ENCODE measurements at places on chromosomes 7 and 10.

- no peak for DNase-seq
Measured at GRCh38 chr10:73788864-73789658, 3.7 kb downstream of the ZSWIM8 start.

GRCh38 chr10:77939561-77940001 is 13.0 kb upstream of the DLG5 start:
- no peak for DNase-seq

GRCh38 chr10:127945341-127945758 is 38.4 kb downstream of the PTPRE start:
- DNase-seq = no peak

DNA sequence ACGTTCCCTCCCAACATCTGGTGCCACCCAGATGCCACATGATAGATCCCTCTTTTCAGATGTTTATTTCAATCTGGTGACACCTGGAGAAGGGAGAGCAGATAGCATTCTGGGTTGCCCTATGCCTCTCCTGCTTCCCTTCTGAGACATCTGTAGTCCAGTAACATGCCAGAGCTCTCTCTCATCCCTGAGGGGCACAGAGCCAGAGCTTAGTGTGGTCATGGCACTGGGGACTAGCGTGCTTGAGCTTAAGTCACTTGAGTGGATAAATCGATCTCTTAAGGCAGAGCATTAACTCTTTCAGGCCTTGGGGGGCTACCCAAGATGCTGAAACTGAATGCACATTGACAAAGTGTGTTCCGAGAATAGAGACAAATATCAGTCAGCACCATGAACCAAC is 47.9 kb downstream of the WNT2 start:
- DNase-seq = no peak

GRCh38 chr10:77890097-77890496 is 36.5 kb downstream of the DLG5 start:
- no peak for DNase-seq

DNA sequence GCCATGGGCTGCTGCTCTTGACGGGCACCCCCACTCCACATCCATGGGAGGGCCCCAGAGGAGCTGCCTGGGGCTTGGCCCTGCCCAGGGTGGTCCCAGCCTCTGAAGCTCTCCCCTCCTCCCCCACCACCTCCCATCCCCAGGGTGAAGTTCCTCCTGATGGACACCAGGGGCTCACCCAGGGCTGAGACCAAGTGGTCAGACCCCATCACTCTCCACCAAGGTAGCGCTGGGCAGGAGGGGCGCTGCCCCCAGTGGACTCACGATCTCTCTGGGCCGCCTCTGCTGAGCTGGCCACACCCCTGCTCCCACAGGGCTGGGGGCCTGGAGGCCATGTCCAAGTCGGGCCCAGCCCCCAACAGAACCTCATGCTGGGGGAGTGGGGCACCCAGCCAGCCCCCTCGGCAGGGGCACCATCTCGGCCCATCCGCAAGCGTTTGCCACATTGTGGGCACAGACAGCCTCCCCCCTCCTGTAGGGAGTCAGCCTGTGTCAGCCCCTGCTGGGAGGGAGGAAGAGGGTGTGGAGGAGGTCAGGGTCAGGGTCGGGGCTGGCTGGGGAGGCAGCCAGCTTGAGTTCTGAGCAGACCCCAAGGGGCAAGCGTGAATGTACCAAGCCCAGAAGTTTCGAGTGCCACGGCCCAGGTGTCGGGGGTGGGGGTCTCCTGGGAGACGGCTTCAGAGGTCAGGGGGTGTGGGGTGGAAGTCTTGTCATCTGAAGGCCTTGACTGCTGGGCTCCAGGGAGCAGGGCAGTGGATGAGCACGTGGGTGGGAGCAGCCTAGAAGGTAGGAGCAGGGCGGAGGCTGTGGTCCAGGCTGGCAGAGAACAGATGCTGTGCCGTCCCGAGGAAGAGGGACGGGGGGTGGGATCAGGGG is 2.8 kb downstream of the UPK3B start:
- DNase-seq = no peak

GRCh38 chr7:149422162-149422913 is 38.5 kb downstream of the ZNF777 start:
- peak; percentile 60 for DNase-seq

DNA sequence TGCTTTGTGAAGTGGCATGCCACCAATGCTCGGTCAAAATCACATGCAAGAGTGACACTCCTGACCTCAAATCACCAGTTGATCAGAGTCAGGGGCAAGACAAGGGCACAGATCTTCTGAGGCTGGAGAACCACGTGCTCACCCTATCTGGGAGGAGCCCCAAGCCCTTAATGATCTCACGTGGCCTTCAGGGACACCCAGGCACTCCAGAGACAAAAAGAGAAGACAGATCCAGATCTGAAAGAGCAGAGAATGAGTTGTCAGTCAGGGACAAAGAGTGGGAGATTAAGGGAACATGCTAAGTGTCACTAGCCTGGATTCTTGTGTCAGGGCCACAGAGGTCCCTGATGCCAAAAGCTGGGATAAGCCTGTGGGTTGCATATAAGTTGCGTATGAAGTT is 134.3 kb downstream of the PLXNA4 start:
- DNase-seq = no peak

DNA sequence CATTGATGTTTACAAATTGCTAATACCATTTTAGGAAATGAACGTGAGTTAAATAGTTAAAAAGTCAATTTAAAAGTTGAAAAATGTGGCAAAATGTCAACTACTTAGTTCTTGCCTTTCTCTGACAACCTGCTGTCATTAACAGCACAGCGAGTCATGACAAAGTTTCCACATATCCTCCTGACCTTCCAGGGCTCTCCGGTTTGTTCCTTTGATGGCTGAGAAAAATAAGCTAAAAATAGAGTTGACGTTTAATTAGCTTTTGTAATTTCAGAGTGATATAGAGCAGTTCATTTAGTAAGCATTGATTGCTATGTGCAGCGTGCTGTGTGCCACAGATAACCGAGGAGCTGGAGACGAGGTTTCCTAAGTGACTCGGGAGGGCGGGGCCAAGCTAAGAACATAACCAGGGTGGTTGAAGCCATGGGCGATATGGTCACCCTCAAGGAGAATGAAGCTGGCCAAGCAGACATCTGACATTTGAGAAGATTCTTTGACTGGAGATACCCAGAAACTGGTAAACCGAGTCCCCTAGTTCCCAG is 47.9 kb downstream of the OGDH start:
- DNase-seq = no peak

- DNase-seq = no peak
Measured at GRCh38 chr10:45257600-45257999, 57.8 kb downstream of the OR13A1 start.

- no peak for DNase-seq
Measured at GRCh38 chr7:43199371-43200160, 87.1 kb downstream of the HECW1 start.

DNA sequence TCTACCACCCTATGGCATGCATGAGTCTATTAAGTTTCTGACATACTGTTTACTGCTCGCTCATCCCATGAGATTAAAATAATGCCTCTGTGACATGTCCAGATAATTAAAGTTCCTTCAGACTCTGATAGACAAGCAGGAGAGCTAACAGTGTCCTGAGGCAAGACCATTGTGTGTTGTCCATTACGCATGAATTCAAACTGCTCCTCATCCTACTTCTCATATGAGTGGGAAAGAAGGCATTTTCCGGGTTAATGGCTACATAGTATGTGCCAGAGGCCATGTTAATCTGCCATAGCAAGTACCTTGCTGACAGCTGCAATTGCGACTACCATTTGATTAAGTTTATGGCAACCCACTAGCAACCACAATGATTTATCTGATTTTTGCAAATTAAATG is 113.3 kb downstream of the GNAI1 start:
- no peak for DNase-seq

DNA sequence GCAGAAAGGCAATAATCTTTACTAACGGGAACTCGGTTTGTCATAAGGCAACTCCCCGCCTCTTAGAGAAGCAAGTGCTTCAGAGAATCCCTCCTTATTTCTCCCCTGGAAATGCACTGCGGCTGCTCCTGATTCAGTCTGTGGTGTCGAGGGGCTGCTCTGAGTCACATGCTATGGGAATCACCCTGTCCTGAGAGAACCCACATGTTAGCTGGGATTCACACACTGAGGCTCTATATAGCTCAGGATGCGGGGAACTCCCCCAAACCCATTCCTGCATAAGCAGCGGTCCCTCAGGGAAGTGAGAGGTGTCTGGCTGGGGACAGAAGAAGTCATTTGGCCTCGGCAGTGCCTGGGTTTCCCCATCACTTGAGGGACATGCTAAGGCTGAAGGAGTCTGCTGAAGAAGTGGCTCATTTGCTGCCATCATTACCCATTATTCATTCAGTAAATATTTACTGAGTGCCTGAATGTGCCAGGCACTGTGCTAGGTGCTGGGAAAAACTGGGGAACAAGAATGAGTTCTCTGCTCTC is 87.5 kb downstream of the ATXN7L1 start:
- DNase-seq = no peak

DNA sequence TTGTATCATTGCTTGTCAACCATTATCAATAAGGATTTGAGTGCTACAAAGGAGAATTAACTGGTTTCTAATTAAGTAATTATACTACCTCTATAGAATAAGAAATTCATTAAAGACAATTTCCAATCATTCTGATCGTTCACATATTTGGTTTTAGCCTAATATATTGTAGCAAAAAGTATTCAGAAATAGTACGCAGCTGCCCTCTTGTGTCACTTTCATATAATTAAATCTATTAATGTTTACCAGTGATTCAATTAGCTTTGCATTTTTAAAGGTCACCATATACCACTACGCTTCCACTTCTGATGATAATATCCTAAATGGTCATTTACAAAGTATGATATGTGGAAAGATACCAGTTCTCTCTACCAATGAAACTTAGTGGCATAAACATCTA is 128.3 kb downstream of the NEBL start:
- DNase-seq = no peak

DNA sequence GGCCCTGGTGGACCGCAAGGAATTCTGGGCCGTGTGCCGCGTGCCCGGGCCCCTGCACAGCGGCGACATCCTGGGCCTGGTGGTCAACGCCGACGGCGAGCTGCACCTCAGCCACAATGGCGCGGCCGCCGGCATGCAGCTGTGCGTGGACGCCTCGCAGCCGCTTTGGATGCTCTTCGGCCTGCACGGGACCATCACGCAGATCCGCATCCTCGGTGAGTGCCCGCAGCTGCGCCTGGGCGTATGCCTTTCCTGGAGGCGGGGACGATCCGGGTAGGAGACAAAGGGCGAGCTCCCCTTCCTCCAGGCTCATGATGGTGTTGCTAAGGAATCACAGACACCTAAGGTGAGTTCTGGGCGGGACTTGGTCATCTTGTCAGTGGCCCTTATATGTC is 91.5 kb downstream of the NEURL1 start:
- no peak for DNase-seq

DNA sequence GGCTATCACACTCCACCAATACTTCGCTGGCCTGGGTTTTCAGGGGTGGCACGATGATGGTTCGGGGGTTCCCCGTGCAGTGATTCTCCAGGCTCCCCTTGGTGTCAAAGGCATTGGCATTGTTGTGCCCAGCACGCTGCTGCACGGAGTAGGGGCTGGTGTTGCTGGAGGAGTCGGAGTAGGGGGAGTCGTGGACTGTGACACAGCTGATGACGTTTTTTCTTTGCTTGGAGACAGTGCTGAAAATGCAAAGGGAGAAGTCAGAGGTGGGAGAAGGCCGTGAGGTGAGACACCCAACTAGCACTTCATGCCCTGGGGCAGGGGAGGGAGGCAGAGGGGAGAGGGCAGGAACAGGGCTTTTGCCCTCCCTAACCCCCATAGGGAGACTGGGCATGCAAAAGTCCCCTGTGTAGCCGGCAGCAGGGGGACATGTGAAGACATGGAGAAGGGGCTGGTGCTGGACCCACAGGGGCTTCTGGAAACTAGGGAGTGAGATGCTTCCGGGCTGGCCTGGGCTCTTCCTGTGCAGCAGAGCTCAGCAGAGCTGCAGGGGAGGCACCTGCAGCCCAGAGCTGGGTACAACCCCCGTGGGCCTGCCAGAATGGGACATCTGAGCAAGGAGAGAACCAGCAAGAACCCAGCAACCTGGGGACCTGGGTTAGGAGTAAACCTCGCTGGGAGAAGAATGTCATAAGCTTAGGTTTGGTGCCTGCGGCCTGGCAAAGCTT is 60.5 kb downstream of the CLEC2L start:
- DNase-seq = no peak

GRCh38 chr10:43197834-43198681 is 59.8 kb downstream of the CSGALNACT2 start:
- no peak for DNase-seq

- DNase-seq = no peak
Measured at GRCh38 chr10:132305654-132306342, 2.0 kb downstream of the STK32C start.

GRCh38 chr10:7102084-7102483 is 308.8 kb downstream of the SFMBT2 start:
- DNase-seq = no peak

GRCh38 chr10:130631142-130632096 is 495.2 kb downstream of the GLRX3 start:
- DNase-seq = no peak

- no peak for DNase-seq
Measured at GRCh38 chr7:41731493-41732435, 28.9 kb upstream of the INHBA start.

DNA sequence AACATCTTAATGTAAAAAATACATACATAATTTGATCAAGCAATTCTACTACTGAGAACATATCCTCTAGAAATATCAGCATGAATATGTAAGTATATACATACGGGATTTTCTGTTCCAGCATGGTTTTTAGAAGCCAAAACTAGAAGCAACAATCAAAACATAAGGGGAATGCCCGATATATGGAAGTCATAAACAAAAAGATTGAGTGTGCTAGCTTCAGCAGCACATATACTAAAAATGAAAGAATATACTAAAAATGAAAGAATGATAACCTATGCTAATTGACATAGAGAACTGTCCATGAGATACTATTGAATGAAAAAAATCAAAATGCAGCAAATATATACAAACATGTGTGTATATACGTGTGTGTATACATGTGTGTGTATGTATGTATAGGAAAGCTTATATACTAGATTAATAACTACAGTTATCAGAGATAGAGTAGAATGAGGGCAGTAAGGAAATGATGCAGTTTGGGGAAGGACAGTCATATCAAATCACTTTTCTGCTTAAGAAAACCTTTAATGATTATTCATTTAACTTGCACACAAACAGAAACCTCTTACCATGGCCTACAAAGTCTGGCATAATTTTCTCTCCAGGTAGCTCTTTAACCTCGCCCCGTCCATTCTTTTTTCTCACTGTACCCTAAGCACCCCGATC is 72.9 kb downstream of the NPY start:
- DNase-seq = no peak

- no peak for DNase-seq
Measured at GRCh38 chr10:91319336-91319735, 90.8 kb upstream of the HECTD2 start.

DNA sequence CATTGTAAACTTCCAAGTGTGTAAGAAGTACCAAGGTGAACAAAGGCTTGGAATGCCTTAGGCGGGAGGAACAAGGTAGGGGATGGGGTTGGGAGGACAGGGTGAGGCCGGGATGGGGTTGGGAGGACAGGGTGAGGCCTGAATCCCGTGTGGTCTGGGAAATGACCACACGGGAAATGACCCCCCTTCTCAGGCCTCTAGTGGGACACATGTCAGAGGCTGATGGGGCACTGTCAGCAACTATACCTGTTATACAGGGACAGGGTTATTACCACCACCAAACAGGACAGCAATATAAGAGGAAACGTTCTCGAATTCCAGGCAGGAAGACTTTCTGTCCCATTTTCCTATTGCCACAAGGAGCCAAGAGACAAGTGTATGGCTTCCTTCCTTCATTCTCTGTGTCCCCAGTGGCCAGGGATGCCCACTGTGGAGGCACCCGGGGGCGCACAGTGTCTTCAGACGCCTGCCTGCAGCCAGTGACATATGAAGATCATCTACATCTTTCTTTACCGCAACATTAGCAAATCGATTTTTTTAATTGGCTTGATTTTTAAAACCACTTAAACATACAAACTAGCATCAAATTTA is 1.3 kb downstream of the MKI67 start:
- no peak for DNase-seq

All from activated CD4-positive, alpha-beta T cell treated with anti-CD3 and anti-CD28 coated beads, Interleukin-2, amount 50 U/mL, for 24 hours (primary cell).